NCI-H2029 treated with DMSO at 0.1 percent for 48 hours (cell line): ENCODE measurements at places on chromosomes 5 and 9.

DNA sequence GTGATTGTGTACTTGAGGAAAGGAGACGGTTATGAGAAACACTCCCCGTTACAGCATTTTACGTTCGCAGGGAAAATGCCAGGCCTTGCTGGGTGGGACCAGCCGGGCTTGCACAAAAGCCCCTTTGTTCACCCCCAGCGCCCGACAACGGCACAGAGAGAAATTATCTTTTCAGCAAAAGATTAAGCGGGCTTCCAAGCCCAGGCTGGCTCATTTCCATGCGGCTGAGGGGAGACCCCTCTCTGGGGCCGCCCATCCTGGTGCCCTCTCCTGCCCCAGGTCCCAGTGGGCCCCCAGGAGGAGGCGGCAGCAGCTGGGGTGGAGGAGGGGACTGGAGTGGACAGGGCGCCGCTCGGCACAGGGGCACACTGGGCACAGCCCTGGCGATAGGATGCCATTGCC is 50.8 kb upstream of the NOTCH1 start:
- no peak for DNase-seq

DNA sequence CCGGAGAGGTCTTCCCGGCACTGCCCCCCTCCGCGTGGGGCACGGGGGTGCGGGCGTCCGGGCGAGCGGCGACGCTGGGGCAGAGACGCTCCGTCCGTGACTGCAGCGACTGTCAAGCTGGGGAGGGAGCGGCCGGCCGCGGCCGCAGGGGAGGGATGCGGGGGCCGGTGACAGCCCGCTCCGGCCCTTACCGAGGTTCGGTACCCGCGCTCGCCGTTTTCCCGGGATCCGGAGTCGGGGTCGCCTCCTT is 400 bp downstream of the KDM4C start:
- no peak for DNase-seq

GRCh38 chr5:62152394-62153087 is 153.5 kb upstream of the KIF2A start:
- DNase-seq = peak; percentile 74

DNA sequence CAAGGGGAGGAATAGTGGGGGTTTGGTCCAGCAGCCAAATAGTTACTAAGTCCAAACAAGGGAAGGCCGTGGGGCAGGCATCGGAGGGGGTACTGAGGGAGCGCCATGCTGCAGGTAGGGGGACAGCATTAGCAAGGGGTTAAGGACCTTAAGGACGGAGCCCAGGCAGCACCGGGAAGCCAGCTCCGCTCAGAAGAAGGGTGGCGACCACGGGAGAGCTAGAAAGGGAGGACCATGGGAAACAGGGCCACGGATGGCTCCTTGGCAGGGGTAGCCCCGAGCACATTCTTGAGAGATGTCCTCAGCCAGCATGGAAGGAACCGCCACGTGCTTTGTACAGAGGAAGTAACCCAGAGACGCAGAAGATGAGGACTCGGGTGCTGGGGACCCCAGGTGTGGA is 76.2 kb upstream of the STXBP1 start:
- DNase-seq = no peak

GRCh38 chr9:137252555-137253506 is 1.7 kb downstream of the STPG3 start:
- no peak for DNase-seq

DNA sequence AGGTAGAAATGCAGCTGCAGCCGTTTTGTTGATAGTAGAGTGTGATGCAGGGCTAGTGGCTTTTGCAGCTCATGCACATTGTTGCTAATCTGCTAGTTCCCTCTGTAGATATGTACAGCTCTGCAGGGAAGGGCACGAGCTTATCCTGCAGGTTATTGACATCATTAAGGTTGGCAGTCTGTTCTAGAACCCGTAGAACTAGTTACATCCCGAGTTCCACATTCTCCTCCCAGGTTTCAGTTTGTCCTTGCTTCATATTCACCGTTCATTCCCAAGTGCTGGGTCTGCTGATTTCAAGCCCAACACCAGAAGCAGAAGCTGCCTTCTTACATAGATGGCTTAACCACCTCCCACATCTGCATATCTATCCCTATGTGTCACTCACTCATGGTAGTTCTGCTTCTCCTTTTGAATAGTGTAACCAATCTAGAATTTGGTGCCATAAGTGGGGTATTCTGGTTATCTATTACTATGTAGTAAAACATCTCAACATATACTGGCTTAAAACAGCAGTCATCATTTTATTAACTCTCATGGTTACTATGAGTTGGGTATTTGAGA is 38.1 kb downstream of the CRHBP start:
- no peak for DNase-seq

DNA sequence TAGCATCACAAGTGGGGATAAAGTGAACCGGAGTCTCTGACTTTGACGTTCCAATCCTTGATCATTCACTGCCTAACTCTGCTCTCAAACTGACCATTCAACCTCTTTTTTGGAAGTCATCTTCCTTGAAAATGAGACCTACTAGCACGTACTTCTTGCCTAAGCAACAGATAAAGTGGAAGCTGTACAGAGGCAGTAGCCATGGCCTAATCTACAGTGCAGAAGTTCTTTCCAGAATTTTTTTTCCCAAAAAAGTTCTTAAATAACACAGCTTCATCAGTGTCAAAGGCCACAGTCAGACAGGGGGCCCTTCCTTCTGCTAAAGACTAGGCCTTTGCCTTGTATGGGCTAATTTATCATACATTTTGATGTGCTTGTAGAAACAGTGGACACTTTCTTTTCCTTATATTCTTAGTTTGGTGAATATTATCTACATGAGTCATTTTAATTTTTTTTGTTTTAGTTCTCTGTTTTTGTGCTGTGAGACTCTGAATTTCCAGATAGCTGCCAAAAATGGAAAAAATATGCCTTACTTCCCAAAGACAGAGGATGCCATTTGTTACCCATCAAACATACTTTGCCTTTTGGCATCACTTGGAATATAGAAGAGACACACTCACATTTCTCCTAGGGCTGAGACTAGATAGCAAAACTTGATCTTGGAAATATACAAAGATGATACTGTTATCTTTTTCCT is 96.3 kb upstream of the VCAN start:
- DNase-seq = no peak

GRCh38 chr5:163357636-163358035 is 79.8 kb upstream of the CCNG1 start:
- no peak for DNase-seq

- no peak for DNase-seq
Observed at GRCh38 chr9:129873563-129874190, 38.4 kb downstream of the USP20 start.

DNA sequence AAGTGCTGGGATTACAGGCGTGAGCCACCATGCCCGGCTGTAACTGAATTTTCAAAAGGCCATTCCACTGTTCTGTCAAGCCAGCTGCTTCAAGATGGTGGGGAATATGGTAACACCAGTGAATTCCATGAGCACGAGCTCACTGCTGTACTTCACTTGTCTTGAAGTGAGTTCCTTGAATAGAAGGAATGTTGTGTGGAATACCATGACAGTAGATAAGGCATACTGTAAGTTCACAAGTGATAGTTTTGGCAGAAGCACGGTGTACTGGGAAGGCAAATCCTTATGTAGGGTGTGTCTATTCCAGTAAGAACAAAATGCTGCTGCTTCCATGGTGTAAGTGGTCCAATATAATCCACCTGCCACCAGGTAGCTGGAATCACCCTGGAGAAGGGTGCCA is 6.6 kb upstream of the PRXL2C start:
- DNase-seq = no peak
